OCI-LY7 (cell line): ENCODE measurements at places on chromosomes 16 and 17.

DNA sequence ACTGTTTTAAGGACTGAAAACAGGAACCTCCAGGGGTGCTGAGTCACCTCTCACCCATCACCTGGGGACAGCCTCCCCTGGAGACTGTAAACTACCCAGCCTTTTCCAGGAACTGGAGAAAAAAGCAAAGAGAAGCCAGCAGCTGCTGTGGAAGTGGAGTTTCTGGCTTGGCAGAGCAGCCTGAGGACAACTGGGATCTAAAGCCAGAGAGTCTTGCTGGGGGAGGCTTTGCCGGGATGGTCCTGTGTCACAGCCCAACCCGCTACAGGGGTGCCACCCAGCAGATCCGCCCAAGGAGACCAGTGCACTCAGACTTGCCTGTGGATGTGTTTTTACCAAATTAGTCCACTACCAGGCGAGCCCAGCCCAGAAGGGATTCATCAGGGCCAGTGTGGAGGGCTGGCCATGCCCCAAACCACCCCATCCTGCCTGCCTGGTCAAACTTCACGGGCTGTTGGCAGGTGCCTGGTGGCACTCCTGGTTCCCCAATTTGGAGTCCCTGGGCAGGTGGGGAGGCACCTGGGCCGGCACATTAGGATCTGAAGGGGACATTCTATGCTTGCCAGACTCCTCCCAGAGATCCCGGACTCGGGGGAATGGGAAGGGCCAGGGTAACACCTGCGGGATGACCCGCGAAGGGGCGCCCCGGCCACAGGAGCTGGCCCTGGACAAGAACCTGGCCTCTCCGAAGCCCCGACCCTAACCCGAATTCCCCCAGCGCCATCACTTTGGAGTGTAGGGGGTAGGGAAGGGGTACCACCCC, 771 bp downstream of the MSRB1 start:
- peak; percentile 34 for DNase-seq

DNA sequence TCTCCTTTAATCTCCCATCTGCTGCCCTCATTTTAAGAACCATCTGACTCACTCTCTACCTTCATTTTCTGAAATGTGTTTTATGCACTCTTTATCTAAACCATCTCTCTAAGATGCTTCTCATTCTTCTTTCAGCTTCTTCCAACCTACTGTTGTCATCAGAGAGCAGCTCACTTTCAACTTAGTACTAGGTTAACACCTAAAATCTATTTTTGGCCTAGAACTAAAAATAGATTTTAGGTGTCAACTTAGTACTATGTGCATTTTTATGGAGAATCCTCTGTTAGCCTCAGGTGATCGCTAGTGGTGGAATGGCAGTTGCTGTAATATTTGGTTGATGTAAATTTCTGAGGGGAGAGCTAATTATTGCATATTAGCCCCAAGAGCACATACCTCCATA, 277.1 kb downstream of the KCNJ2 start:
- no peak for DNase-seq

DNA sequence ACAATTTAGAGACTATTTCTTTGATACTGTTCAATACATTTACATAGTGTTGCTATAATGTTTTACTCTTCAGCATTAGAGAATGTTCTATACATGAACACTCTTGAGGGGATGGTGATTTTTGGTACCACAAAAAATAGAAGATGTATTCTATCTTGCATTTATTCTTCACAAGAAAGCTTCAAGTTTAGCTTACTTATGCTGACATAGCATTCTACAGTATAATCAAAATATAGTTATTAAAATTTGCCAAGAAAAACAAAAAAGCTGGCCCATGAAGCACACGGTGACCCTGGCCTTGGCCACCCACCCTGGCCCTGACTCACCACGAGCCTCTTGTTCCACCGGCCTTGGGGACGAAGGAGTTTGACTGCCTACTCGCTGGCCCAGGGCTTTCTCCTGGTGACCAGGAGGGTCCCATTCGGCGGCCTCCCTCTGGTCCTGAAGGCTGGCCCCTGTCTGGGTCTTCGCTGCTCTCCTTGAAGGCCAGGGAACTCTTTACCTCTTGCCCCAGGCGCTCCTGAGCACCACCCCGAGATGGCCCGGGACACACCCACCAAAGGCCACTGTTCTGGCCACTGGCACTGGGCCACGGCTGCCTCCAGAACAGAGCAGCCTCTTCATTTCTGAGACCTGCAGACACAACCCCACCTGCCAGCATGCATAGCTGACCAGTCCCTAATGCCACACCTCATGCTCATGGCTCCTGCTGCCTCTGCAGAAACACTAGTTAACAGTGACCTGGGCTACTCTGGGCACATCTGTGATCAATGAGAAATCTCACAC, 22.5 kb upstream of the ICAM2 start:
- no peak for DNase-seq

- DNase-seq, result no peak
Measured at GRCh38 chr17:65527381-65527780, 34.1 kb downstream of the AXIN2 start.

GRCh38 chr17:77394540-77395295, 253.9 kb downstream of the SEC14L1 start:
- no peak for DNase-seq

DNA sequence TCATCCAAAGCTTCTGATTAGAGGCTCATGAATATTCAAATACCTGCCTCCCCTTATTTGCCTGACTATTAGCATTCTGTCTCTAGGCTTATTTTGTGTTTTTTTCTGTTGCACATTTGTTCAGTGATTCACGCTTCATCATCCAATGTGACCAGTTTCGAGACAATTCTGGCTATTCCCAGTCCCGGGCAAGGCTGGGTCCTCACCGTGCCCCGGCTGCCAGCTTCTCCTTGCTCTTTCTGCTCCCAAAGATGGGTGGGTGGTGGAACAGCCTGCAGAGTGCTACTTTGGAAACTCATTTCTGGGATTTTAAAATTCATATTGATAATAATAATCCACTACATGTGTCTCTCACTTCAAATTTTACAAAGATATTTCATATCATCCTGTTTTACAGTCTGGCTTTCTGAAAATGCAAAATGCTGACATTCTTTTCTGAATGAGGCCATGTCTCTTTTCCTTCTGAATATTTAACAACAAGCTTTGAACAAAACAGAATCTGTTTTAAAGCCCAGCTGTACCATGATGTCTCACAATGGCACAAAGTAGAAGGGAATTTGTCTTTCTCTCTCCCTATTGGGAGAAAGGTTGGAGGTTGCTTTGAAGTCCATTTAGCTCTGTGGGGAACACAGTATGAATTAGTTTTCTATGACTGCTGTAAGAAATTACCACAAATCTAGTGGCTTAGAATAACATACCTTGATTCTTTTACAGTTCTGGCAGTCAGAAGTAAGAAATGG, 116.9 kb upstream of the CDH13 start:
- no peak for DNase-seq

GRCh38 chr17:81251709-81252301, 12.7 kb downstream of the NDUFAF8 start:
- peak; percentile 94 for DNase-seq

GRCh38 chr16:68658341-68658973, 13.3 kb downstream of the CDH3 start:
- DNase-seq, result no peak

DNA sequence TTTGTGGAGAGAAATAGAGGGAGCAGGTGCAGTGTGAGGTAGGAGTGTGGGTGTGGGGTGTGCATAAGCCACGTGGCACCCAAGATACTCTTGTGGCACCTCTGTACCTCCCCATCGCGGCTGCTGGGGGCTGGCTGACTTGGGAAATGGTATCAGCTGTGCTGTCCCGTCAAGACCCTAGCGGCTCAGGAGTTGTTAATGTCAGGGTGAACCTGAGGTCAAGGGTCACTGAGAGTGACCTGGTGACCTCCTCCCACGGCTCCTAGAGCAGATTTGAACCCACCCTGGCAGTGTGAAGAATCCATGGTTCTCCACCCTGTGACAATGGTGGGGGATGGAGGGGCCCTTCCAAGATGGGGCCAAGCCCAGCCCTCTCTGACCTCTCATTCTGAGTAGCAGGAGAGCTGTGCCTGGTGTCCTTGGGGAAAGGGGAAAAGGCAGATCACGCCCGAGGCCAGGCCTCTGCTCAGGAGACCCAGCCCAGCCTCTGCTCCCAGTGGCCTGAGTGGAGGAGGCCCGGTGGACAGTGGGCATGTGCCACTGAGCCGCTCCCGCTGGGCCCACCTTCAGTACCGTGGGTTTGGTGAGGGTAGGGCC, 3.0 kb upstream of the WFIKKN2 start:
- DNase-seq, result no peak

GRCh38 chr16:17379121-17379571, 91.6 kb downstream of the XYLT1 start:
- DNase-seq, result no peak

DNA sequence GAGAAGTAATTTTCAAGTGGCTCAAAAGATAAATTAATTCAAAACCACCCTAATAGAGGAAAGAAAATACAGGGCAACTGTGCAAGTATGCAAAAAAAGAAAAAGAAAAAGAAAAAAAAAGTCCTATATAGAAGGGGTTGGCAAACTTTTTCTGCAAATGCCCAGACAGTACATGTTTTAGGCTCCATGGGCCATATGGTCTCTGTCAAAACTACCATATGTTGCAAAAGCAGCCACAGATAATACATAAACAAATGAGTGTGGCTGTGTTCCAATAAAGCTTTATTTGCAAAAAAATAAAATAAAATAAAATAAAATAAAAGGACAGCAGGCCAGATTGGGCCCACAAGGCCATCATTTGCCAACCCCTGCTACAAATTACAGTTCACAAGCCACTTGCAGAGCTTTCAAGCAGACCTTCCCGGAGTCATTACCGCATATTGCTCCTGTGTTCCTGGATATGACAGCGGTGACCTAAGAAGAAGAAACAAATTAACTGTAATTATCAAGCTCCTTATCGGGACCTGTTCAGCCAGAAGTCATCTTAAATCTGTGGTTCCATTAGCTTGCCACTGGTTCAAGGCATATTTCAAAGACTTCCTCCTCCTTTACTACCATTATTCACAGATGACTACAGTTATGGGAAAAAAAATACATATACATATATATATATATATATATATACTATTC, 15.9 kb downstream of the ZC3H7A start:
- no peak for DNase-seq

DNA sequence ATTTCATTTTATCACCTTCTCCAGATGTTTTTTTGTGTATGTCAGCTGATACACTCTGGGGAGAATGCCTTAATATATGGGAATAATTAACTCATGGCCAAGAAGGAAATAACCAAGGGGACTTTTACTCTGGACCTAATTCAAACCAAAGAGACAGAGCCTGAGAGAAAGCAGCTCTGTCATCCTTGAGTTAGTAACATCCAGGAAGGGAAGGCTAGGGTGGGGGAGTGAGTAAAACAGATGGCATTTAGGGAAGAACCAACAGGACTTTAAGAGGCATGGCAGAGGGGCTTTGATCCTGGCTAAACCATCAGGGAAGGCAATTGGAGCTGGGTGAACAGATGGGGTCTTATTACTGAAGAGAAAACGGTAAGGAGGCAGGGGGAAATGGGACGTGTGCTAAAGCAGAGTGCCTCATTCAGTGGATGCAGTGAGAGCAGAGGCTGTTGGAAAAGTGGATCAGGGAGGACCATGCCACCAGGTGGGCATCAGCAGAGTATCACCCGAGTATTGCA, 2.5 kb upstream of the SMPD3 start:
- no peak for DNase-seq

- DNase-seq, result no peak
Measured at GRCh38 chr17:33667052-33667509, 374.0 kb upstream of the ASIC2 start.

DNA sequence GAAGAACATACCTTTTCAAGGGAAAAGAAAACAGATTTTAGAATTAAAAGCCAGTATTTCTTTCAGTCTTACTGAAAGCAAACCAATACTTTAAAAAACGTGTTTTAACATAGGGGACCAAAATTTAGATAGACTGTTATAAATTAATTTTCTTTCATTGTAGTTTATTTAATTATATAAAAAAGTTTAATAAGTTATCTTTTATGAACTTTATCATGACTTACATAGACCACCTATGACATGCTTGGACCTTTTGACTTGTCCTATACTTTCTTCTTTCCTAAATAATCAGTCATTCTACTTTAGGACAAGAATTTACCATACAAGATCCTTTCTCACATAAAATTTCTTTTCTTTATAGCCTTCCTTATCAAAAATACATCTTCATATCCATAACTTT, 102.0 kb upstream of the HAS3 start:
- peak; percentile 39 for DNase-seq

DNA sequence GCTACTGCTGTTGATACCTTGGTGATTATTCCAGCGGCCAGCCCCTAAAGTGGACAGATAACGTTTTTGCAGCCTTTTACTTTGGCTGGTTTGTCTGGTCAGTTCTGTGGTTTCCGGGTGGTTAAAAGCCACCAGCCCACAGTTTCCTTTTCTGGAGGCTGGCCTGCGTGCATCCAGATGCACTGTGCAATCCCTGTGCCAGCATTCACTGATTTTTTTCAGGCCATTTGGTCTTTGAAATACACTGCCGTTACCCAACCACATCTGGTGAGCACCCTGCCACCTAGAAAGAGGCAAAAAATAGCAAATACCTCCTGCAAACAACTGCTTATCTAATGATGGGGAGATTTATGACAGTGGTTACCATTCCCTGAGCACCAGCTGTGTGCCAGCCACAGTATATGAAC, 797 bp downstream of the NUDT7 start:
- DNase-seq, result peak; percentile 43

GRCh38 chr16:12611916-12612597, 191.6 kb downstream of the CPPED1 start:
- no peak for DNase-seq

DNA sequence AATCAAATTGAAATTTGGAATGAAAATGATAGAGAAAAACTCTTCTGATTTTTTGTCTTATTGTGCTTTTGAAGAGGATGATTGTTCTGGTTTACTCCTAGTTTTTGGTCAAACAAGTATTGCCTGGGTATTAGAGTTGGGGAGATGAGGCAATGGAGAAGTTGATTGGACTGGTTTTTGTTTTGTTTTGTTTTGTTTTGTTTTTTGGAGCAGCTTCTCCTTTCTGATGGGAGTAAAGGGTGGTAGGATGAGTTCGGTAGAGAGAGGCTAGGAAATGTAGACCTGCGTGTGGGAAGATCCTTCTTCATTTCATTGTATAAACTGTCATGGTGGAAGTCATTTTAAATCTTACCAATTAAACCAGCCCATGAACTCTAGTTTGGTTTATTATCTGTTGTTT, 17.7 kb downstream of the ATP6V0A1 start:
- no peak for DNase-seq

- DNase-seq, result no peak
Measured at GRCh38 chr17:80704381-80704819, 159.8 kb downstream of the RPTOR start.

- DNase-seq, result peak; percentile 35
Measured at GRCh38 chr16:1538804-1539520, 5.5 kb downstream of the TMEM204 start.

- DNase-seq, result no peak
Measured at GRCh38 chr16:27879601-27880247, 183.8 kb downstream of the GSG1L start.

- peak; percentile 60 for DNase-seq
Measured at GRCh38 chr17:57256708-57257112, 387 bp downstream of the MSI2 start.

- no peak for DNase-seq
Measured at GRCh38 chr16:16052916-16053315, 103.5 kb downstream of the ABCC1 start.

- DNase-seq, result peak; percentile 89
Measured at GRCh38 chr17:57557834-57558681, 187.0 kb downstream of the CCDC182 start.
